ENCODE measurements at places on chromosomes 2 and 18. TPM values are rescaled to one million over a fixed set of nuclear protein-coding genes. Genes with fewer than 3 reads are reported as not detected.

The PELI1 gene
- 2.3 TPM for total RNA-seq

GRCh38 chr2:100125626-100126025 lies 16.8 kb downstream of the AFF3 start:
- DNase-seq, result no peak

The SERPINB12 gene
- not detected for total RNA-seq

GRCh38 chr2:236935631-236936445 lies 149.9 kb upstream of the COPS8 start:
- DNase-seq, result no peak

The RGPD4 gene
- total RNA-seq, result not detected

- DNase-seq, result peak; percentile 45
Measured at GRCh38 chr2:195818526-195818925, 161.5 kb downstream of the SLC39A10 start.

The LANCL1 gene
- 28.0 TPM for total RNA-seq

GRCh38 chr2:232492963-232493700 lies 5.5 kb upstream of the ECEL1 start:
- no peak for DNase-seq

GRCh38 chr2:118442046-118442445 lies 353.8 kb downstream of the INSIG2 start:
- peak; percentile 10 for DNase-seq

The EN1 gene
- total RNA-seq, result 0.27 TPM

GRCh38 chr2:29987146-29987545 lies 65.8 kb upstream of the ALK start:
- no peak for DNase-seq

- peak; percentile 7 for DNase-seq
Measured at GRCh38 chr2:203097735-203098134, 83.1 kb downstream of the NBEAL1 start.

All from M059J (cell line).